Stimulated activated CD8-positive, alpha-beta memory T cell treated with anti-CD3 and anti-CD28 coated beads, Interleukin-2, amount 100 ng/mL, for 48 hours (primary cell): ENCODE measurements at places on chromosomes 6 and 20.

DNA sequence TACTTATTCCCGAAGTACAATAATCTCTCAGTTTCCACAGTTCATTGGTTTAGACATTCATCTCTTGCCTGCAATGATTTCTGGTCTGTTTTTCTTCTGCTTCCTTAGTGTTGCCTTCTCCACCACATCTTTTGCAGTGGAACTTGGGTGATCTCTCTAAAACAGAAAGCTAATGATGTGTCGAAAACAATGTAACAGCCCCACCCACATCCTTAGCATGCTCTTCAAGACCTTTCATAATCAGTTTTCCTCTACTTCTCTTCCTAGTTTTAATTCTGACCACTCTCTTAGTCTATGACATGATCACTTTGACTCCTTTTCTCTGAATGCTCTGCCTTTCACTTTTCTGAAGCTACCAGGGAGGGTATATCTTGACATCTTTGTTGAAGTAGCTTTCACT is 1007.9 kb upstream of the CITED2 start:
- DNase-seq = no peak

DNA sequence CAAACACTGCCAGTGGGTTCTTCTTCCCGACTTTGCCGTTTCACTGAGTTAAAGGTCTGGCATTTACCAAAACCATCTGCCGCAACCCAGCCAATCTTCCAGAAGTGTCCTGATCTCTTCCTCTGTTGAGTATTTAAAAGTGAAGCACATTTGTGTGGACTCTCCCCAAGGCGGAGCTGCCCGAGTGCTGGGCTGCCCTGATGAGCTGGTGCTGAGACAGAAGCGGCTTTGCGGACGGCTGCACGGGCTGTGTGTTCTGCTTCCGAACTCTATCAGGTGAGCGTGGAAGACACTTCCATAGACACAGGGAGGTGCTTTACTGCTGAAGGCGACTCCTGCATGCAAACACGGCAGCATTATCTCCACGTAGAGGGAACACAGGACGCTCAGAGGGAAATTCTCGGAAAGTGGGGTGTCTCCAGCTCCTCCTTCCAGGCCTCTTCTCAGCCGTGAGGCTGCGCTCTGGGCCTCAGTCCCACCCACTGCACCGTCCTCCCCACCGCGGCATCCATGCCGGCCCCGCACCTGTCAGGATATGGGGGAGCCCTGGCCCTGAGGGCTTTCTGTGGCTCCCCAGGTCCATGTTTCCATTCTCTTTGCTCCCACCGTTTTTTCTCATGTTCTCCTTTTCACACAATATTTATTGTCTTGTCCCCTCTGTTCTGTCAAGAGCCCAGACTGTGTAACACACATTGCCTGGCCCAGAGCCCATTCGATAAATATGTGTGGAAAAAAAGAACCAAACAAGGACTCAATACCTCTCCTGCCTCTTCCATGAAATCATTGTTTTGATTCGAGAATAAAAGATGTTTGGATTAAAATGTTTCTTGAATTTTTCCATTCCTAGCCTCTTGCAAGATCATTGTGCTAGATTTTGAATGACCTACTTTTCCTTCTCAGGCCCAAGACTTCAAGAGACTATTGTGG is 205.1 kb downstream of the DLL1 start:
- no peak for DNase-seq

DNA sequence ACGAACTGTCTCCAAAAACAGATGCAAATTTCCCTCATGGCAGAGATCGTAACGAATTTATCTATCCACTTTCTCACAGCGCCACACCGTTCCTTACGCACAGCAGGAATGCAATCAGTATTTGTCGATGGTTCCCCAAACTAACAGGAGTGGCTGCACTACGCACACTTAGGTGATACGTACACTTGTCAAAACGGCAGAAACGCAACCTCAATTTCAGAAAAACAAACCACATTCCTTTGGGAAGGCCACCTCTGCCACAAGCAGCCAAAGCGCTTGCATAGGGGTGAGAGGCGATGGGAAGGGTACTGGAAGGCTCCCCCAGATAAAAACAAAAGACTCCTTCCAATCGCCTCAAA is 638 bp downstream of the MDN1 start:
- DNase-seq = no peak

DNA sequence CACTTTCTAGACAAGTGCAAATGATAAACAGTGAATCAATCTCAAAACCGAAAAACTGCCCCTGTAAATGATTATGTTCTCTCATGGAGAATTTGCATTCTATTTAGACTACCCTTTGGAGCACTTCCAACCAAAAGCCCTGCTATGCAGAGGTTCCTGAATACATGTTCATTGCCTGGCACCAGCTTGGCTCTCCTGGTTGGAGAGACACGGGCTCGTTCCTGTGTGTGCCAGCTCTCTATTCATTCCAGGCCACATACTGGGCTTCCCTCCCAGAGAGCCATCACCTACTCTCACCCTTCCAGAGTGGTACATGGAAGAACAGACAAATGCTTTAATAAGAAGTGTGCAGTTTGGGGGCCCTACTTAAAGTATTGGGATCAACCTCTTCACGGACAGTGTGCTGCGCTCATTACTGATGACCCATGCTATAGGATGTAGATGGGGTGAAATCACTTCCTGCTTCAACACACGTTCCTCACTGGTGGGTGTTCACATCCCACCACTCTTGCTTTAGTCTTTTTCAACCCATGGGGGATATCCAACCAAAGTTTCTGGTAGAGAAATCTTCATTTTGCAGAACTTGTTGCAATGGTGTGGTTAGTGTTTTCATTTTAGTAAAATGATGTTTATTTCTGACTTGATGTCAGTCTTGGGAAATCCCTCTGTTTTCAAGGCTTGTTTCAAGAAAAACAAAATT is 38.5 kb upstream of the NAA20 start:
- no peak for DNase-seq

- no peak for DNase-seq
These were observed 208.7 kb downstream of the PRL start for GRCh38 chr6:22087960-22088706.

DNA sequence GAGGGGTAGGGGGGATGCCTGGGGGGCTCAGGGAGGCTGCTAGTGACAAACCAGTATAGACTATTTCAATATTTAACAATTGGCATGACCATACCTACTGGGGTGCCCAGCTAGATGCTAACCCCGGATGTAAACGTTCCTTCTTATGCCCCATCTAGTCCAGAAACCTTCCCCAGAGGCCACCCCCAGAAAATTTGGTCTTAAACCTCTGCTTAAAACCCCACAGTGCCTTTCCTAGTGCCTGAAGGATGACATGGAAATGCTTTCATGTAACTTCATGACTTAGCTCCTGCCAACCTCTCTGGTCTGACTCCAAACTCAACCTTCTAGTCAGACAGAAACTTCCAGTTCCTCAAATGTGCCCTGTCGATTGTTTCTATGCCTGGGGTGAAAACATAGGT is 52.0 kb downstream of the JPH2 start:
- DNase-seq = no peak

- DNase-seq = no peak
These were observed 138.0 kb upstream of the RALGAPA2 start for GRCh38 chr20:20850407-20850806.

GRCh38 chr6:159978291-159979135 is 9.6 kb downstream of the IGF2R start:
- DNase-seq = peak; percentile 40

DNA sequence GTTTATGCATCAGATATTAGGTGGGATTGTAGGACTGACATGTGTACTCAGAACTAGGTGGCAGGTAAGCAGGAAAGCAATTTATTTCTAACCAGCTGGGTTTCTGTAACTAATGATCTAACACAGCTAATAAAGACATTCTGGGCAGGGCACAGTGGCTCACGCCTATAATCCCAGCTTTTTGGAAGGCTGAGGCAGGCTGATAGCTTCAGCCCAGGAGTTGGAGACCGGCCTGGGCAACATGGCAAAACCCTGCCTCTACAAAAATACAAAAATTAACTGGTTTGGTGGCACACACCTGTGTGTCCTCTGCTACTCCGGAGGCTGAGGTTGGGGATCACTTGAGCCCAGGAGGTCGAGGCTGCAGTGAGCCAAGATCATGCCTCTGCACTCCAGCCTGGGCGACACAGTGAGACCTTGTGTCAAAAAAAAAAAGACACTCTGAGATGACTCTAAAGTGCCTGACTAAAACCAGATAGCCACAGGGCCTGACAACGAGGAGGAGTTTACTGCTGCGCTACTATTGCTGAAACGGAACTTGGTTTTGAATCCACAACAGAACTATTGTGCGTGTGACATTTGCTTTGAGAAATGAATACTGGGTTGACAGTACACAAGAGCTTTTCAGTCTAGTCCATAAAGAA is 29.2 kb upstream of the CEP85L start:
- no peak for DNase-seq

DNA sequence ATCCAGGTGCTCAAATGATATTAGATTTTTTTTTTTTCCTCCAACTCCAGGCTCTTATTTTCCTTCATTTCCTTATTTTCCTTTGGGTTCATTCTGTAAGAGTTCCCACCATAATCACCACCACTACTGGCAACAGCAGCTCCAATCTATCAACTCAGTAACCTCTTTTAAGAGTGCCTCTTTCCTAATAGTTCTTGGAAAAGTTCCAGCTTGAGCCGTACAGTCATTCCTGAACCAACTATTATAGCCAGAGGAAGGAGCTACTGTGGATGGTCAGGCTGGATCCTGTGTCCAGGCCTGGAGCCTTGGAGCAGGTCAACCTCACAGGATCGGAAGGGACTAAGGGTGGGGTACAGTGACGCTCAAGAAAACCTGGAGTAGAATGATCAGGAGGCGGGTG is 4.2 kb upstream of the ANGPT4 start:
- no peak for DNase-seq

- no peak for DNase-seq
These were observed 72.2 kb downstream of the ATXN1 start for GRCh38 chr6:16688984-16689636.

- DNase-seq = no peak
These were observed 41.3 kb downstream of the HLA-DPB1 start for GRCh38 chr6:33116841-33117711.

- DNase-seq = no peak
These were observed 45.1 kb upstream of the PNRC1 start for GRCh38 chr6:89035252-89036101.

GRCh38 chr6:62037445-62037844 is 248.6 kb downstream of the KHDRBS2 start:
- DNase-seq = no peak

DNA sequence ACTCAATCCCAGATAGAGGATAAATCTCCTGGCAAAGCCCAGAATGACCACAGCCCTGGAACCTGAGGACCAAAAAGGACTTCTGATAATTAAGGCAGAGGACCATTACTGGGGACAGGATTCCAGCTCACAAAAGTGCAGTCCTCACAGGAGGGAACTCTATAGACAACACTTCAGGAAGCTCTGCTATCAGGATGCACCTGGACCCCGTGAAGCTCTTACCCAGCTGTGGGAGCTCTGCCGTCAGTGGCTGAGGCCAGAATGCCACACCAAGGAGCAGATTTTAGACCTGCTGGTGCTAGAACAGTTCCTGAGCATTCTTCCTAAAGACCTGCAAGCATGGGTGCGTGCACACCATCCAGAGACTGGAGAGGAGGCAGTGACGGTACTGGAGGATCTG is 992 bp downstream of the ZSCAN16 start:
- DNase-seq = no peak

- peak; percentile 65 for DNase-seq
These were observed 605 bp upstream of the PPP1R16B start for GRCh38 chr20:38804682-38805501.

DNA sequence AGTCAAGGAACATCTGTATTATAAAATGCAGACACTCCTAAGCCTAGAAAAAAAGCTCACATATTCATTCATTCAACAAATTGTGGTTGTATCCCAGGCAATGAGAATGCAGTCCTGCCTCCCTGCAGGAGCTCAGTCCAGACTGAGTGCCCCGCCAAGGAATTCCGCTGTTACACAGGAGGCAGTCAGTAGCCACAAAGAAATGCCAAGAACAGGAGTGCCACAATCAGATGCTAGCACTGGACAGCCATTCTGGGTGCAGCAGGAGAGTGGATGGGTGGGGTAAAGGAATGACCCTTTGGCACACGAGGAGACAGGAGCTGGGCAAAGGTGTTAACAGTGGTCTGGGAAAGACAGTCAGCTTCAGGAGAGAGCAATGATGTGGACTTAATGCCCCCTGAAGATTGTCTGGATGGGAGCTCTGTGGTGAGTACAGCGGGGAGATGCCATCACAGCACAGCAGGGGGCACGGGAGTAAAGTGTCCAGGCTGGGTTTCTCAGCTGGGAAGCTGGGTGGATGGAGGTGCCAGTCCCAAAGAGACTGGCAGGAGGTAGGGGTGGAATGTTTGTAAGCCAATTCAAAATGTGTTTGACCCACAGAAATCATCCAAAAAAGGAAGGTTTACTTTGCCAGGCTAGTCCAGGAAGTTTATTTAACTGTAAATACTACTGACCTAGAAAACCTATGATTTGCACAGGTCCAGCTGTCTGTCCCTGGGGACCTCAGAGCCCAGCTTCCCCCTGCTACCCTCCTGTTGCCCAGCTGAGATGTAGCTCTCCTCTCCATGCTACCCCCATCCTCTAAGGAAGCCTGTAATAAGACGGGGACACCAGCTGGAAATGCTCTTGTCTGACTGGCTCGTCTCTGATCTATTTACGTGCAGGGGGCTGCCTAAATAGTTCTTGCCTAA is 84.1 kb downstream of the SLC23A2 start:
- DNase-seq = no peak

DNA sequence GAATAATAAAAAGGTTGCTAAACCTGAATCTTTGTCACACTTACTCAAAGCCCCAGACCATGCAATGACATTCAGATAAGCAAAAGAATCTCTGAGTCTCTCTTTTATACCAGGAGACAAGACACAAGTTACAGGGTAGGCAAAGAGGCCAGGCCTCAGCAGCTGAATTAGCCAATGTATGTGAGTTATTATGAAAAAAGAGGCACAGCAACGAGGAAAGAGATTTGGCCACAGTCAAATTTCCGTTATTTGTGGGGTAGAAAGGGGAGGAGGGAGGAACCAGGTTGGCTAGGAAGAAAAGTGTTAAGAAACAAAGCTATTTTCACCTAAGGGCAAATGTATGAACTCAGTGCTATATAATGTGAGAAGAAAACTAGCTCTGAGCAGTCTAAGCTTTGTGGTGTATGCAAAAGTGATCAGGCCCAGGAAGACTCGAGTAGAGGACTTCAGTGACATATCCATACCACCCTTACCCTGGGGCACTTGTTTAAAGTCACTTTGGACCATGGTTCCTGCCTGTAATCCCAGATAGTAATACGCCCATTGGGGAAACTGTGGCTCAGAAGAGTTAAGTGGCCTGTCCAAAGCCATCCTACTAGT is 19.1 kb downstream of the IPCEF1 start:
- no peak for DNase-seq
